ENCODE measurements at places on chromosomes 4 and X.
A peak's percentile ranks its signal among the peaks of the same experiment; 100 is the strongest.

DNA sequence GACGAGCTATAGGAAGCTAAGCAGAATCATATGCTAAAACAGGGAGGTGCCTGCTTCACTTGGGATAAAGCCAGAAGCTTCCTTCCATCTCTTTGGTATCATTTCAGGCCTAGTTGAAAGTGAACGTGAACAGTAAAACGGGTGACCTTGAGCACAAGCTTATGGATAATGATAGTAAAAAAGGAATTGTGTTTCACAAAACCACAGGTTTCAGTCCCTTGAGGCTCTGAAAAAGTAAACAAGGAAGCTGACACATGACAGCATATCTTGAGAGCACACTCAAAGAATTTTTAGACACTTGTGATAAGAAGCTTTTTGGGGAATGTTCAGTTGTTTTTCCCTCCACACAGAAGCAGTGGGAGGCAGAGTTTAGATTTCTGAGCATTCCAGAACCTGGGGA lies 286.1 kb downstream of the DCHS2 start:
- DNase-seq, result no peak

DNA sequence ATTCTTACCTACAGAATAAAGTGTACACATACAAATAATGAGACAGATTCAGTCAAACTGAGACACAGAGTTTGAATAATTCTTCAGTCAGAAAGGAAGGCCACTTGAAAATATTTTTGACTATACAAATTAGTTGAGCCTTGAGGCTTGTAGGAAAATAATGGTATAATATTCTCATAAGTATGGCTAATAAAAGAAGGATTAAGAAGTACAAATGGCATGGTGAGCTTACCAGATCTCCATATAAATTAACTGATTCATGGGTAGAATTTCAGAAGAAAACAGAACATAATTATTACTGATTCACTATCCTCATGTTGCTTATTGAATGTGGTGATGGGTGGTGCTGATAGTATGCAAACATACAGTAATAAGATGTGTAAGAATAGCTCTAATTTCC lies 401.1 kb downstream of the PCDH18 start:
- DNase-seq, result no peak

- DNase-seq, result no peak
These were observed 134.2 kb downstream of the SPOCK3 start for GRCh38 chr4:167100120-167100519.

- DNase-seq, result peak; percentile 44
These were observed 102.7 kb upstream of the RBPJ start for GRCh38 chr4:26217961-26218676.

GRCh38 chr4:3736806-3737205 lies 29.4 kb upstream of the ADRA2C start:
- DNase-seq, result no peak

- no peak for DNase-seq
These were observed 167.9 kb downstream of the FBXW7 start for GRCh38 chr4:152368001-152368400.

DNA sequence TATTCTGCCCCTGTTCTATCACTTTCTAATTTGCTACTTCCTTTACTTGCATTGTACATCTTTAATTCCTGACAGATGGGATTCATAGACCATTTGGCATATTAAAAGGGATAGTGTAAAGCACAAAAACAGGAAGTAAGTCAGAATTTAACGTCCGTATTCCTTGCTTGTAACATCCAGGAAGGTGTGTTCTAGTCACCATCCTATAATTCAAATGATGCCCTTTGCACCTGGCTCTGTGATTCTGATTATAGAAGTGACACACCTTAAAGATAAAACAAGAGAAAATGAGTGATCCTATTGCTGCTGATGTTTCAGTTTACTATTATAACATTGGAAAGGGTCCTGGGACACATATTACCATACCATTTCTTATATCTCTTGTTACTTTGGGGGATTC lies 238.7 kb upstream of the NR3C2 start:
- DNase-seq, result no peak

GRCh38 chr4:12211636-12212035 lies 782.9 kb upstream of the HS3ST1 start:
- no peak for DNase-seq

DNA sequence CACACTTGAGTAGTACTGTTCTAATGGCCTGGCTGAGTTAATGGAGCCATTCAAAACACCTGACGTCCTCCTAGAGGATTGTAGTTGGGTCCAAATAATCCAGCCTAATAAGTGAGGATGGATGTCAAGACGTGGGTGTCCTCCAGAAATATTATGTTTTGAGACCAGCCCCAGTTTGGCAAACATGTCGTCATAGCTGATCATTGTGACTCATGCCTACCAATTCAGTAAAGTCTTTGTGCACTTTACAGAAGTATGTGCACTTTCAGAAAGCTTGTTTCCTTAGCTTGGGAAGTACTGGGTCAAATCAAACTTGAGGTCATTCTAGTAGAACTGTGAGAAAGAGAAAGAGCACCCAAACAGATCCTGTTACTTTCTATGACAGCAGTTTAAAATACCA lies 37.6 kb upstream of the GLRA2 start:
- DNase-seq, result no peak

DNA sequence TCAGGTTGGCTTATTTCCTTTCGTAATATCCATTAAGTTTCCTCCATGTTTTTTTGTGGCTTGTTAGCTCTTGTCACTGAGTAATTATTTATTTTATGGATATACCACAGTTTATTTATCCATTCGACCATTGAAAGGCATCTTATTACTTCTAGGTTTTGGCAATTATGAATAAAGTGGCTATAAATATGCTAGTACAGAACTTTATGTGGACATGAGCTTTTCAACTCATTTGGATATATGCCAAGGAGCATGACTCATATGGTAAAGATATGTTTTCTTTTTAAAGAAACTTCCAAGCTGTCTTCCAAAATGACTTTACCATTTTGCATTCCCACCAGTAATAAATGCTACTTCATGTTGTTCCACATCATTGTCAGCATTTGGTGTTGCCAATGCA lies 803.6 kb downstream of the GLUD2 start:
- DNase-seq, result no peak

DNA sequence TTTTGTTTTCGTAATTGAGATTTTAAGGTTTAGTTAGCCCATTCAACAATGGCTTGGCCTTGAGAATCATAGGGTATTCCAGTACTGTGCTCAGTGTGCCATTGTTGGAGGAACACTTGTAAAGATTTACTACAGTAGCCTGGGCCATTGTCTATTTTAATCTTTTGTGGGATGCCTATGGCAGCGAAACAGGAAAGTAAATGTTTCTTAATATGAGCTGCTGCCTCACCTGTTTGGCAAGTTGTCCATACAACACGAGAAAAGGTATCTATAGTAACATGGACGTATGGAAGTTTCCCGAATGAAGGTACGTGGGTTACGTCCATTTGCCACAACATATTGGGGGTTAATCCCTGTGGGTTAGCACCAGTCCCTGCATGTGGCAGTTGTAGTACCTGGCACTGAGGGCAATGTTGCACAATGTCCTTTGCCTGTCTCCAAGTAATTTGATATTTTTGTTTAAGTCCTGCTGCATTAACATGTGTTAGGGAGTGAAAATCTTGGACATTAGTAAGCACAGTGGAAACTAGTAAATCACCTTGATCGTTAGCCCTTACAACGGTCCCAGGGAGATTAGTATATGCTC lies 38.6 kb upstream of the AADAT start:
- DNase-seq, result no peak

- no peak for DNase-seq
These were observed 19.2 kb downstream of the ALPK1 start for GRCh38 chr4:112316360-112316759.

DNA sequence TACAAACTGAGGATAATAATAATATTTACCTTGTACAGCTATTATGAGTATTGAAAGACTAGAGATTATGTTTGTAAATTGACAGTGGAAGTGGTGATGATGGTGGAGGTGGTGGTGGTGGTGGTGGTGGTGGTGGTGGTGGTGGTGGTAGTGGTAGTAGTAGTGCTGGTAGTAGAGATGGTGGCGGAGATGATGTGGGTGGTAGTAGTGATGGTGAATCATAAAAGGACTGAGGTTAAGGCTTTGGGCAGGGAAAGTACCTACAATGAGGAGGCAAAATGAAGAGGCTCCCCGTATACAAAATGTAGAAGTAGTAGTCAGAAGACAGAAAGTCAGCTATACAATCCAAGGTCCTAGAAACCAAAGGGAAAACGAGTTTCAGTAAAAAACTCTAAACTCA lies 214.1 kb downstream of the BCOR start:
- DNase-seq, result no peak

DNA sequence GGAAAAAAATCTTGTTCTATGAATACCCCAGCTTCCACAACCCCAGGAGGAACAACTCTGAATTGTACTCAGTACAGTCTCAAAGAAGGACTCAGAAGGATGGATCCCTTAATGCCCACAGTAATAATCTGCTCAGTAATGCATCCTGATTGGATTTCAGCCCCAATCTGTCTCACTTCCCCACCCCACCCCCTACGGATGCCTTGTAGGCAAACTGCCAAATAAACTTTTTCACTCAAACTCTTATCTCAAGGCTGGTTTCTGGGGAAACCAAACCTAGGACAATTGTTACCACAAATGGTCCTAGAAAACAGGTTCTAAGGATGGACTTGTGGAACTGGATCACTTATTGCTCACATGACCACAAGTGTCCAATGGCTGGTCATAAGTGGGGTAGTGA lies 1021.8 kb upstream of the INTU start:
- DNase-seq, result no peak

- no peak for DNase-seq
These were observed 19.1 kb downstream of the MTNR1A start for GRCh38 chr4:186536285-186536684.

- no peak for DNase-seq
These were observed 232.4 kb downstream of the DCTD start for GRCh38 chr4:182684796-182685195.

DNA sequence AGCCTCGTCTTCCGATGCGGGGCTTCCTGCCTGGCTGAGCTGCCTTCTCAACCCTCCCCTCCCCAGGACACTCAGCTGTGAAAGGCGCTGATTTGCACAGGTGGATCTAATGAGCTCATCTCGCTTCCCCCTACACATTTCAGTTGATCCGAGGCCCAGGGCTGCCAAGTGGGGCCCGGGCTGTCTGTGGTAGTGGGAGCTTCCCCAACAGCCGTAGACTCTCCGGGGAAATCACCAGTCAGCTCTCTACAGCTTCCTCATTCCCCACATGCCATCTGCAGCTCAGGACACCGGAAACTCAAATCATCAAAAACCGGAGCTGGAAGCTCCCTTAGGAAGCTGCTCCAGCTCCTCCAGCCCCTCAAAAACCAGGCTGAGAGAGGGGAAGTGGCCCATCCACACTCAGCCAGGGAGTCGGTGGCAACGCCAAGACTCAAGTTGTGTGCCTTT lies 56.2 kb downstream of the SMIM20 start:
- DNase-seq, result no peak

- no peak for DNase-seq
These were observed 123.9 kb downstream of the BCOR start for GRCh38 chrX:39973810-39974209.

GRCh38 chrX:7170898-7171297 lies 22.9 kb upstream of the PUDP start:
- DNase-seq, result no peak

GRCh38 chr4:129278868-129279267 lies 182.9 kb downstream of the C4orf33 start:
- DNase-seq, result no peak

- no peak for DNase-seq
These were observed 242.9 kb downstream of the IQCM start for GRCh38 chr4:149572716-149573115.
